Fibroblast of the conjunctiva (primary cell): ENCODE measurements at places on chromosomes 7 and 10.

DNA sequence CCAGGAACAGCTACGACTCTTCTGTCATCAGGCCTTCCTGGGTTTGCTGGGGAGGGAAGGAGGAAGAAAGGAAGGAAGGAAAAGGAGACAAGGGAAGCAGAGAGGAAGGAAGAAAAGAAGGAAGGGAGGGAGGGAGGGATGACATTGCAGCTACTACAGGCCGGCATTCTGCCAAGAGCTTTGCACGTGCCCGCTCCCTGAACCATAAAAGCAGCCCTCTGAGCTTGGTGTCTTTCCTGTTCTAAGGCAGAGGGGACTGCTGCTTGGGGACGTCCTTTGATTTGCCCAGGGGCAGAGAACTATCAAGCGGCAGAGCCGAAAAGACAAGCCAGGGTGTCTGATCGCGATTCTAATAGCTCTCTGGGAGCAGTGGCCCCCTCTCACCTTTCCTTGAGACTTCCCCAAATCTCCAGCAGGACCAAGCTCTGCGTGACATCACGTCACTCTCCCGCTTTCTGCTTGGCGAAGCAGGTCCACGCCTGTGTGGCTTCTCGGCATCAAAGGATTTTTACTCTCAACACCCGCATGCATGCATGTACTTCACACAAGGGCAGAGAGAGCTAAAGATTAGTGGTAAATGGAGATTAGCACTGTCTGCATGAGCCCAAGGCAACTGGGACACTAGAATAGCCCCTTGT lies 167.8 kb upstream of the AUTS2 start:
- no peak for DNase-seq

GRCh38 chr7:120226188-120226587 lies 46.8 kb upstream of the KCND2 start:
- DNase-seq = no peak

DNA sequence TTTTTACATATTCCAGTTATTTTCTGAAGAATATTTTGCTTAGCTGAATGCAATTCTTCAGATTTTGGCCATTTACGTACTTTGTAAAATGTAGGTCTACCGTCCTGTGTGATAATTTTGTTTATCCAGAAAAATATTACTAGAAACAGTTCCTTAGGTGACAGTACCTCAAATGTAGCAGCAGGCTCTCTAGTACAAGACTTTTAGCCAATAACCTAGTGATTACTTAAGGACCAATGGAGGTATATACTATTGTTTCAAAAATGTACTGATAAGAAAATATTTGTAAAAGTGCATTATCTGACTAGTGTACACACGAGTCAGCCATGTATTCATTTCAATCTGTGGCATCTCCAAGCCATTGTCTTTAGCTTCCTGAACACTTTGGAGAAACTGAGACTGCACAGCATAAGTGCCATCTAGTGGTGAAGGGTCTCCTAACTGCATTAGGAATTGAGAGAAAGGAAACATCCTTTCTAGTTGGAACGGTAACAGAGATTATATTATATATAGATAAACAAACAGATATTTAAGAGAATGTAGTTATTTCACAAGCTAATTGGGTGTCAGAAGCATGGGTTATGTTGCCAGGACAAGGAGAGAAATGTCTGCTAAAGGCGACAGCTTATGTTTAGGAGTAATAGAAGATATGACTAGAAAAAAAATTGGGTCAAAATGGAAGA lies 23.7 kb downstream of the RTKN2 start:
- DNase-seq = peak; percentile 73

DNA sequence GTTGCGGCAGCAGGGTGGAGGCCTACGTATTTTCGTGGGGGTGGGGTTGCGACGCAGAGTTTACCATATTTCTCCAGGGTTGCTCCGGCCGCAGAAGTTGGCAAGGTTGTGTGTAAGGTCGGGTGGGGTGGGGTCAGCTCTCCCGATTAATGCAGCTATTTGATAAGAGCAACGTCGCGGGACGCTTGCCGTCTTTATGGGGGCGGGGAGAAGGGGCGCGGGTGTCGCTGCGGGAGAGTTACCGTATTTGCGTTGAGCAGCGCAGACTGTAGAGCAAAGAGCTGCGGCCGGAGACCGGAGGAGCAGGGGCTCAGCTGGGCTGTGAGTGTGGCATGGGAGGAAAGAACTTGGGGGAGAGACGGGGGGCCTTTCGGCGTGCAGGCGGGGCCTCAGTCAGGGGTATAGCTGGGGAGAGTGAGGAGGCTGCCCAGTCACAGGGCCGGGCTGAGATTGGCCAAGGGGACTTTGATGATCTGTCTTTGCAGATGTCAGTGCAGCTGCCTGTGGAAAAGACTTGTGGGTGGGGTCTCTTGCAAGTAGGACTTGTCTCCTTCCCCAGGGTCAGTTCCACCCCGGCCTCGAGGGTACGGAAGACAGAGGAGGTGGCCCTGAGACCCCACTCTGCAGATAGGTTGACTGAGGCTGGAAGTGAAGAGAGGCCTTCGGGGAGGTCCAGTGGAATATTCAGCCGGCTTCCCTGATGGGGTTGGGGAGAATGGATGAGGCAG lies 26.6 kb downstream of the ZNF775 start:
- no peak for DNase-seq

DNA sequence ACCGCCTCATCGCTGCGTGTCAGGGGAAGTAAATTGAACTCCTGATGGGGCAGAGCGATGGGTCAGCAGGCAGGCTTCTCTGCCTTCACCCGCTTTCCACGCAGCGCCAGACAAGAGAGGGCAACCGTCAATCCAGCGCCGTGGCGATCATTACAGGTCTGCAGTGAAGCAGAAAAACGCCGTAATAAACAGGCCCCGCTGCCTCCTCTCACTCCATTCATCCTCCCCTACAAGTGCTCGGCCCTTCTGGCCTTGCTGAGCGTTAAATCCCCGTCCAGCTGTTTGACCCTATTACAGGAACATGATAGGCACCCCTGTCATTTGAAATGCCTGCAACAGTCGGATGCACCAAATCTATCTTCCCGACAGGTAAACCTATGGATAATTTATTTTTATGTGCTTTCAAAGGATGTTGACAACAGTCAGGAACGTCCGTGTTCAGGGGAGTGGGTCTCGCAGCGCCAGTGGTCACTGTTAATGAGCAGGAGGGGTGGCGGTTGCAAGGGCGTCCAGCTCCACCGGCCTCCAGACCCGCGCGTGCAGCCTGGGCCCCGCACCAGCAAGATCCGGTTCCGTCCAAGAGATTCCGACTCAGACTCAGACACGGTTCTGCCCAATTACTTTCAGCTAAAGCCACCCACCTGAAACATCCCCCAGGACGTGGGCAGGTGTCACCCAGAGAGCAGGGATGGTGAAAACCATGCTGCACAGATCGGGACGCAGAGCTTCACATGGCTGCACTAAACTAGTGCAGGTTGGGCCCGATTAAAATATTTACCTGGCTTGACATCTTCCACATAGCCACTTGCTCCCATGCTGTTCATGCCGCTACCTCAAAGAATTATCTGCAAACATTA lies 508.0 kb upstream of the MGMT start:
- DNase-seq = no peak

- no peak for DNase-seq
Observed at GRCh38 chr7:124388751-124389150, 355.9 kb upstream of the TMEM229A start.
